ENCODE measurements at places on chromosomes 16 and 17. TPM values are rescaled to one million over a fixed set of nuclear protein-coding genes. Genes with fewer than 3 reads are reported as not detected.

DNA sequence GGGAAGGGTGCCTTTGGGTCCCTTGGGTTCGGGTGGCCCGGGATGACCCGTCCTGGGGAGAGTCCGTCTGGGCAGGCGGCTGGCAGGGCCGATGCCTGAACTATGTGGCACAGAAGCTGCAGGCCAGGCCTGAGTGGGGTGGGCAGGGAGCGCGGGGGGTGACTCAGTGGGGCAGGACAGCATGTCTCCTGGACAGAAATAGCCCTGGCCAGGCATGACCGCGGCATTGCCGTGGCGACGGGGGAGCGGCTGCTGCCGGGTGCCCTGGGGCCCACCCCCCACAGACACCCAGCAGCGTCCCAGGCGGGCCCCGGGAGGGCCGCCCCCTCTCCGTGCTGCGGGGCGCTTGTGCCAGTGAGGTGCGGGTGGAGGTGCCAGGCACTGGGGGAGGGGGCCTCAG, 1.8 kb upstream of the C1QTNF8 start:
- H3K36me3 ChIP-seq, result no peaks in the 10 kb centered on the region
- no peak overlapping the region for H3K4me3 ChIP-seq
- no peak for DNase-seq
- no peak overlapping the region for H3K27ac ChIP-seq
- H3K27me3 ChIP-seq, result no peaks in the 10 kb centered on the region
- no peaks in the 10 kb centered on the region for H3K4me1 ChIP-seq

- H3K4me1 ChIP-seq, result peaks cover 20% of the 10 kb centered on the region
- H3K36me3 ChIP-seq, result no peaks in the 10 kb centered on the region
- H3K27ac ChIP-seq, result no peak overlapping the region
- H3K27me3 ChIP-seq, result peaks cover 13% of the 10 kb centered on the region
- no peak overlapping the region for H3K4me3 ChIP-seq
- no peak for DNase-seq
Measured at GRCh38 chr16:85166281-85166680, 54.0 kb upstream of the CIBAR2 start.

DNA sequence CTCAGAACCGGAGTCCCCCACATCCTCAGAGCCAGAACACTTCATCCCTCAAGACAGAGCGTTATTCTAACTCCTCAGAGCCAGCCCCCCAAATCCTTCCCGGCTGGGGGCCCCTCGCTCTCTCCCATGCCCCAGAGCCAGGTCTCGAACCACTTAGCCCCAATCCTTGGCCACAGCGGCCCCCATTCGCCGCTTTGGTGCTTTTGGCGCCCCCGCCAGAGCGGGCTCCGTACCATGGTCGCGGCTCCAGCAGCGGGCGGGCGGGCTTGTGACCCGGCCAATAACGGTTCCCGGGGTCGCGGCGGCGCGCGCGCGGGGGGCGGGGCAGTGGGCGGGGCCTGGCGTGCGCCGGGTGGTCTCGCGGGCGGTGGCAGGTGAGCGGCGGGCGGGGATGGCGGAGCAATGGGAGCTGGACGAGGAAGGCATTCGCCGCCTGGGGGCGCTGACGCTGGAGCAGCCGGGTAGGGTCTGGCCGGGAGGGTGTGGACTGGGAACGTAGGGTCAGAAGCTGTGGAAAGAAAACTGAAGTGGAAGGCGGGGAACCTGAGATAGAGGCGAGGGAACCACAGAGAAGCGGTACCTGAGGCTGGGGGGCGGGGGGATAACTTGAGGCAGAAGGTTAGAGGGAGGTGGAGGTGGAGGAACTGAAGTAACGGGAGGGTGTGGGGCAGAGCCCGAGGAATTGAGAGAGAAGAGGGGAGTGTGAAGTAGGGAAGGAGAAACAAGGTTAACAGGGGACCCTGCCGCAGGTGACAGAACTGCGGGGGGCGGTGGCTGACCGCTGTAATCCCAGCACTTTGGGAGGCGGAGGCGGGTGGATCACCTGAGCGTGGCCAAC, at the start of the genes KCTD19 and LRRC36:
KCTD19 (minus strand) TSS at position 270 of the 838 bp plus-strand sequence; CDS start at position 236, 34 bp downstream.
LRRC36 (plus strand) TSS at position 344 of the 838 bp plus-strand sequence; CDS start at position 392, 48 bp downstream.
- peak within 1 kb of the TSS; percentile 23 for H3K27ac ChIP-seq
- peak; percentile 99 for DNase-seq
- peak within 1 kb of the TSS; percentile 90 for H3K4me3 ChIP-seq
- no peaks in the 10 kb centered on the region for H3K36me3 ChIP-seq
- H3K4me1 ChIP-seq, result peaks cover 4% of the 10 kb centered on the region

- no peak for DNase-seq
- peaks cover 5% of the 10 kb centered on the region for H3K27me3 ChIP-seq
- no peaks in the 10 kb centered on the region for H3K4me1 ChIP-seq
- peaks cover 8% of the 10 kb centered on the region for H3K36me3 ChIP-seq
Measured at GRCh38 chr17:3040882-3041281, 22.5 kb downstream of the OR1D5 start.

- peaks cover 6% of the 10 kb centered on the region for H3K4me1 ChIP-seq
- no peaks in the 10 kb centered on the region for H3K27me3 ChIP-seq
- peak overlapping the region; percentile 33 for H3K4me3 ChIP-seq
- DNase-seq, result no peak
Measured at GRCh38 chr17:42709561-42709960, 27.2 kb downstream of the CNTNAP1 start.

DNA sequence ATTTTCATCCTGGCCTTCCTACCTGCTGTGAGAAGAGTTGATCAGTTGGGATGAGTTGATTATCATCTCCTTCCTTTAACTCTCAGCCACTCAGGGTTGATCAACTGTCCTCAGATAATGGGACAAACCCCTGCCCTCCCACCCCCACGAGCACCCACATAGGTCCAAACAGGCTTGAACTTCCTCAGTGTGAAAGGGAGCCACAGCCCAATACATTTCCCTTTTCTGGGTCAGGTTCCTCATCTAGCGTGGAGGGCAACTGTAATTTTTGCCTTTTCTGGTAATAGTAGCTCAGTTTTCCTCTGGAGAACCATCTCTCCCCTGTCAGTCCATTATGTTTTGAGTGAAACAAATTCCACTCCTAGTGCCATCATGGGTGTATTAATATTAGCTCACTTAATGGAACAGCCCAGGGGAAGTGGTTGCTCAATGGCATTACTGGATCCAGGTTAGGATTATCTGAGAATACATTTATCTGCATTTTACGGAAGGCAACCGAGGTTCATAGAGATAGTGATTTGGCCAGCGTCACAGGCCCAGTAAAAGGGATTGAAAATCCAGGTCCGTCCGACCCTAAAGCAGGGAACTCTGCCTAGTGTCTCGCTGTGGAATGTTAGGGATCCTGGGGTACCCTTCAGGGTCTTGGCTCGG, 476 bp upstream of the LPCAT2 start:
- peaks cover 26% of the 10 kb centered on the region for H3K36me3 ChIP-seq
- peak overlapping the region; percentile 91 for H3K4me3 ChIP-seq
- peaks cover 9% of the 10 kb centered on the region for H3K4me1 ChIP-seq

DNA sequence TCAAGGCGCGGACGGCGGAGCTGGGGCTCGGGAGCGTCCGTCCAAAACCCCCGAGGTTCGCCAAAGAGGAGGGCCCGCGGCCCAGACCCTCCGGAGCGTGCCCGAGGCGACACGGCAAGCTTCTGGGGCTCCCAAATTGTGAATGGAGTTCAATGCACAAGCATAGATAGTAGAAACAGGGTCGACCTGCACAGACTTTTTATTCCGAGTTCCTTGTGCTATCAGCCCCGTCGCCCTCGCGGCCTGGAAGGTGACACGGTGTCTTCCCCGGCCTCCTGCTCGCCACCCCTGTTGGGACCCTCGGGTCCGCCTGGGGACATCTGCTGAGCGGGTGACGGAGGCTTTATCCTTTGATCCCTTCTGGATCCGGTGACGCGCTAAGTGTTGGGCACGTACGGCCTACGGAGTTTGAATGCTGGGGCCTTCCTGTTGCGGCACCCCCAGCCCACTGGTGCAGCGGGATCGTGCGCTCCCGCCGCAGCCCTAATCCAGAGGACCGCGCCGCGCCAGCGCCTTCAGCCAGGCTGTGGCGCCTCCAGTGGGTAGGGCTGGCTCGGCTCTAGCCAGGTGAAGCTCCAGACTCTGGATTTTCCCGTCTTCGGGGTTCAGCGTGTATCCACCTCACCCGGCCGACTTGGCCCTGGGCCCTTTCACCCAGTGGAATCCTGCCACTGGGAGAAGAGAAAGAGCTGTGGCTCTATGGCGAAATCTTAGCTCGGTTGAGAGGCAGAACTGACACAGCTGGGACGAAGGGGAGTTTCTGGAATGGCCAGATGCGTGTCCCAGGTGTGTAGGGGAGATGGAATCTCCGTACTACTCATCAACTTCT, 17.0 kb upstream of the NTN1 start:
- peaks cover 20% of the 10 kb centered on the region for H3K27me3 ChIP-seq
- H3K4me3 ChIP-seq, result no peak overlapping the region
- H3K4me1 ChIP-seq, result peaks cover 3% of the 10 kb centered on the region
- no peaks in the 10 kb centered on the region for H3K36me3 ChIP-seq
- DNase-seq, result peak; percentile 23
- no peak overlapping the region for H3K27ac ChIP-seq

- no peaks in the 10 kb centered on the region for H3K36me3 ChIP-seq
- H3K4me3 ChIP-seq, result no peak overlapping the region
- no peaks in the 10 kb centered on the region for H3K27me3 ChIP-seq
- no peak overlapping the region for H3K27ac ChIP-seq
- peaks cover 2% of the 10 kb centered on the region for H3K4me1 ChIP-seq
Measured at GRCh38 chr16:20410121-20410723, 888 bp downstream of the ACSM5 start.

DNA sequence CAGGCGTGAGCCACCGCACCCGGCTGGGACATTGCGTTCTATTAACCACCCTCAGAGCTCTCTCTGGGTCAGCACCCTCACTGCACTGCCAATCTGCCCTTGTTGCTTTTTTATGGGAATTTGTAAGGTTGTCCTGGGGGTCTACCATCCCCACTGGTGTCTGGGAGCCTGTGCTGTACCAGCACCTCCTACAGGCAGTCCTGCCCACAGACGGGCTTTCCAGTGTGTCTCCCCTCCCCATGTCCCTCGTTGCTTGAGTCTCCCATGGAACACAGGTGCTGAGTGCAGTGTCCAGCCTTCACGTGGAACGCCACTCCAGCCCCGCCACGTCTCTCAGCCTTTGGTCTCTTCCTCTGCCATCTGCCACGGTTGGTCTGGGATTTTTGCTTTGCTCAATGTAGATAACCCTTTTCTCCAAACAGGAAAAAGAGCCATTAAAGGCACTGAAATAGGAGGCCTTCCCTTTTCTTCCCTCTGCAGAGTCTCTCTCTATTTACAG, 68.0 kb upstream of the CBX4 start:
- DNase-seq, result no peak
- no peaks in the 10 kb centered on the region for H3K36me3 ChIP-seq
- H3K27ac ChIP-seq, result no peak overlapping the region

GRCh38 chr17:35630530-35631148, 43.5 kb downstream of the AP2B1 start:
- peaks cover 17% of the 10 kb centered on the region for H3K36me3 ChIP-seq
- DNase-seq, result no peak
- peaks cover 6% of the 10 kb centered on the region for H3K4me1 ChIP-seq
- no peak overlapping the region for H3K4me3 ChIP-seq

GRCh38 chr16:75774197-75774596, 47.9 kb upstream of the CPHXL start:
- H3K27ac ChIP-seq, result no peak overlapping the region
- H3K27me3 ChIP-seq, result peaks cover 2% of the 10 kb centered on the region
- no peaks in the 10 kb centered on the region for H3K36me3 ChIP-seq
- no peak overlapping the region for H3K4me3 ChIP-seq

DNA sequence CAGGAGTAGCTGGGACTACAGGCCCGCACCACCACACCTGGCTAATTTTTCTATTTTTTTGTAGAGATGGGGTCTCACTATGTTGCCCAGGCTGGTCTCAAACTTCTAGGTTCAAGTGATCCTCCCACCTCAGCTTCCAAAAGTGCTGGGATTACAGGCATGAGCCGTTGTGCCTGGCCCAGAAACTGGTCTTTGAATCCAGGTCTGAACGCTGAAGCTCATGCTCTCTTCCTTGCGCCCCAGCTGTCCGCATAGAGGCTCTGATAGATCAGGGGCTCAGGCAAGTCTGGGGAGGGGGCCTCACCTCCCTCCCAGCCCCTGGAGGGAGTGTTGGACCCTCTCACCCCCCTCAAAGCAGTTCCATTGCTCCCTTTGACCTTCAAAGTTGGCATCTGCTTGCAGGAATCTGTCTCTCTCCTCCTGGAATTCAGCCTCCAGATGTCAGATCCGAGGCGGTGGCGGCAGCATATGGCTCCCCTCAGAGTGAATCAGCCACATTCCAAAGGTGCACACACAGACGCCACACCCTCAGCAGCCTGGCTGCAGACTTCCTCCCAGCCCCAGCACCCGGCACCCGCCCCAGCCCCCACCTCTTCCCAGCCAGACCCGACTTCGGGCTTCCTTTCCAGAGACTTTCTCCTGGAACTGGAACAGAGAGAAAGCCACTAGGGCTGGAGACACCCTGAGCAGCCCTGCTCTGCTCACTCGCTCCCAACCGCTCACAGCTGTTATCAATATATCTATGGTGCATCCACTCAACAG, 16.9 kb upstream of the GLIS2 start:
- peak overlapping the region; percentile 28 for H3K27ac ChIP-seq
- no peaks in the 10 kb centered on the region for H3K36me3 ChIP-seq
- peaks cover 8% of the 10 kb centered on the region for H3K4me1 ChIP-seq

Gene CLEC19A
- not detected for total RNA-seq

Gene G6PC1
- total RNA-seq, result not detected

Gene KCNAB3
- 1.6 TPM for total RNA-seq

Gene KRT32
- not detected for total RNA-seq

Gene LRRC37A3
- 31.8 TPM for total RNA-seq

Gene NARF
- 88.7 TPM for total RNA-seq

Gene ARHGAP27
- 155 TPM for total RNA-seq

Gene CMTM4
- 15.5 TPM for total RNA-seq

Gene SPG7
- total RNA-seq, result 207 TPM

Gene TRAPPC2L
- 65.3 TPM for total RNA-seq

Gene GPR179
- 0.97 TPM for total RNA-seq

Gene GINS2
- 9.1 TPM for total RNA-seq
